CD4-positive, alpha-beta T cell treated with Interleukin-17A for 4 hours (primary cell): ENCODE measurements at places on chromosomes 6 and 20.

DNA sequence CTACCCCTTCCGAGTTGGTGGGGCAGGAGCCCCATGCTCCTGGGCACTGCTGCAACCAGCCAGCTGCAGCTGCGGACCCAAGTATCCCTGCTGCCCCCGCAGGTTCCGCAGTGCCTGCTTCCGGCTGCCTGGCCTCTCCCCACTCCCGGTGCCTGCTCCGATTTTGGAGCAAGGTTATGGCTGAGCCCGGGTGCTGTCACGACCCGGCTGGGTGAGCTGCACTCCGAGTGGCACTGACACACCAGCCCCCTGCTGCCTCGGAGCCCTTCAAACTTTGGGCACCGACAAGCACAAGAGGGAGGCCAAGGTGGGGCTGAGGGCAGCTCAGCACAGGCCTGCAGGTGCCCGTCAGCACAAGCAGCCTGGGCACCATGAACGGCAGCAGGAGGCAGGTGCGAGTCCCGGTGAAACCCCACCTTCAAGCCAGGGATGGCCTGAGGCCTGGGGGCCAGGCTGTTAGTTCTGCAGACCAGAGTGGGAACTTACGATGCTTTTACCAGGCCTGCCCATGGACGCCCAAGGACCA, 25.9 kb upstream of the HACE1 start:
- DNase-seq = no peak

DNA sequence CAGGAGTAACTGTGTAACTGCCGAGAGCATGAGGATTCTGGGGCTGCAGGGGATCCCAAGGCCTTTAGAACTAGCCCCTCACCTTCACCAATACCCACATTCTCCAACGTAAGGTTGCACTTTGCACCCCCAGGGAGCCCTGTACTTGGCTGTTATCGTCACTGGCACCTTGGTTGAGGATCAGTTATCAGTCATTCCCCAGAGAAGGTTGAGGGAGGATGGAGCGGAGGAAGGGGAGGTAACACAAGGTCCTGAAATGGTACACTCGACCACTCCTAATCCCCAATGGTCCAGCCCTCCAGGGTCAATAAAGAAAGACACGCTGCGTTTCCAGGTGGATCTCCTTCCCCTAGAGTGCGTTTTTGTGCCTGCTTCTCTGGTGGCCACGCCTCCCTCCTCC, 1.1 kb upstream of the SPDEF start:
- DNase-seq = no peak

DNA sequence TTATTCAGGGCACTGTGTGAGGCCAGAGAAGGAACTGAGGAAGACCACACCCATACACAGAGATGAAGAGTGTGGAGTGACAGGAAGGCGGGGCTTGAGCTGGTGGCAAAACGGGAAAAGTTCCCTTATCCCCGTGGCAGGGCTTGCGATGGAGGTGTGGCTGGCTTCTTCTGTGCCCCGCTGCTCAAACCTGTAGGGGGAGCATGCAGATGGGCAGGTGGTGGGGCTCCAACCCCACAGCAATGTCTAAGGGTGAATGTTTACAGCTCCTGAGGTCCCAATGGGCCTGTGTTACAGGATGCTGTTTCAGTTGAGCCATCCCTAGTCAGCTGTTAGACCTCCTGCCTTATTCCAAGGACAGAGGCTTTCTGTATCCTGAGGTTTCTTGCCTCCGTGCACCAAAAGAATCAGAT, 105.9 kb downstream of the LY86 start:
- DNase-seq = no peak

GRCh38 chr6:25251426-25251825, 27.7 kb upstream of the CARMIL1 start:
- DNase-seq = no peak

DNA sequence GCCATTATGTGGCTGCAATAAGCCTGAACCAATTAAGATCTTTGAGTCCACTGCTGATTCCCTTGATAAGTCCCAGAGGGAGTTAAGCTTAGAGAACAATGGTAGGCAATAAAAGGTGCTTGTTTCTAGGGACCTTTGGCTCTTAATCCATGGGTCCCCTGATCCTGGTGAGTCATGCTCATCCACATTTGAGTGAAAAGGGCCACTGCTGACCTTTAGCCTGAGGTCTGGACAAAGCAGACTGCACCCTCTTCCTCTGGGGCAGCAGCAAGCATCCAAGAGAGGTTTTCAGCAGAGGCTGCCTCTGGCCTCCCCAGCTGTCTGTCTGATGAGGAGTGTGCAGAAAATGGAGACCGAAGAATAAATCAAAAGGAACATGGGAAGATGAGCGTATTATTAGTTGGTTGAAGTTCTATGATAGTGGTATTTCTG, 16.1 kb upstream of the SCGN start:
- DNase-seq = no peak

DNA sequence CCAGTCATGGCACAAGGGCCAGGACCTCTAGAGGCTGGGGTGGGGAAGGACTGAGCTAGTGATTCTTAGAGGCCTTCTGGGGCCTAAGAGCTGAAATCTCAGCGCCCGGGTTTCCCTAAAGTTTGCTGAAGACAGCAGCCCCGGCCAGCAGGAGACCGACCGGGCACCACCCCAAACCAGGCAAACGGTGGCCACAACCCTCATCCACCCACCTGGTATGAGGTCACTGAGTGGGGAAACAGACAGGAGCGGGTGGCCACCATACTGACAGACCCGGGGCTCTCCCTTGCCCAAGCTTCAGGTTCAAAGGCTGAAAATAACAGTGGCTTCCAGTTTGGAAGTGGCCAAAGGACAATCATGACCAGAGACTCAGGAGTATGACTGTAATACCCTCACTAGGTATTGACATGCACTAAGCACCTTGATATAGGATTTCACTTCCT, 35.0 kb upstream of the ID1 start:
- DNase-seq = no peak

GRCh38 chr6:150528648-150529285, 70.9 kb upstream of the PLEKHG1 start:
- no peak for DNase-seq

- DNase-seq = no peak
These were observed 120.1 kb downstream of the TCP11 start for GRCh38 chr6:35021004-35021403.

DNA sequence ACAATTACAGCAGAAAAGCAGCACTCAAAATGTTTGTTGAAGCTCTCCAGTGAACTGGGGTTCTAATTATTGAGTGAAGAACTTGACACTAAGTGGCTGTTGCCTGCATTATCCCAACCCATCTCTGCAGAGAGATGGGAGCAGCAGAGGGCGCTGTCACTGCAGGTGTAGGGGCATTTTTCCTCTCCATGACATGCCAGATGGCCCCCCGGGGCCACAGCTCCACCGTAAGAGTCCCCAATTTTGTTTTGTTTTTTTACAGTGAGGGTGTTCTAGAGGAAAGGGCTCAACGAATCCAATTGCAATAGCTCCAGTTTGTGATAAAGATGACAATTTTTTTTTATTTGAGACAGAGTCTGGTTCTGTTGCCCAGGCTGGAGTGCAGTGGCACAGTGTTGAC, 1.9 kb upstream of the FUCA2 start:
- DNase-seq = peak; percentile 68

GRCh38 chr20:25676164-25676809, 20.4 kb downstream of the ZNF337 start:
- DNase-seq = no peak
